ENCODE measurements at places on chromosomes 3 and 15.

DNA sequence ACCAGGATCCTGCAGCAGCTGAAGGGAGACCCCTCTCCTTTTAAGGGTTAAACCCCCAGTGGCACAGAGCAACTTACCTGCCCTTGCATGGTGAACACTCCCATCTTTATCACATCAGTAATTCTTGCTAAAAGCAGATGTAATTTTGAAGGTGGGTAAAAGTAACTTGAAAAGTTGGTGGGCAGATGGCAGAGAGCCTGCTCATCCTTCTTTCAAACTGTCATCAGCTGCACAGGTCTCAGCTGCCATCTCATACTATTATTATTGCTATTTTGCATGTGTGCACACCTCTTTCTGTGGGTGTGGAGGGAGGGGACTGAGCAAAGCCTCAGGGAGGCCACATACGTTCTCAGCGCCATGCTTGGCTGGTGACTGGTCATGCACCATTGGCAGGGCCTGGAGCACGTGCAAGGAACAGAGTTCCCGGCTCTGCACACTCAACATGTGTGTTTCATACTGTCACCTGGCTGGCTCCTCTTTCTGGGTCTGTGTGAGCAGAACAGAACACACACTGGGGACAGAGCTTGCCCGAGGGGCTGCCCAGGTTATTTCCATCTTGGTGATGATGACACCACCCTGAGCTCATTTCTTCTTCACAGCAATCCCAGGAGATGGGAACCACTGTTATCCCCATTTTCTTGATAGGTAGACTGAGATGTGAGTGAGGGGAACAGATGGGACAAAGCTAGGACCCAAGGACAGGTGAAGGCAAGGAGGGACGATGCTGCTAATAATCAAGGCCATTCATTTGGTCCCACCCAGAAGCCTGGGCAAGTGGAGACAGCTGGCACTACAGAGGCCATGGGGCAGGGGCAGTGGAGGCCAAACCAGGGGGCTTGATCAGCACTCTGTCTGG lies 95.8 kb upstream of the KLF13 start:
- no peak for DNase-seq

DNA sequence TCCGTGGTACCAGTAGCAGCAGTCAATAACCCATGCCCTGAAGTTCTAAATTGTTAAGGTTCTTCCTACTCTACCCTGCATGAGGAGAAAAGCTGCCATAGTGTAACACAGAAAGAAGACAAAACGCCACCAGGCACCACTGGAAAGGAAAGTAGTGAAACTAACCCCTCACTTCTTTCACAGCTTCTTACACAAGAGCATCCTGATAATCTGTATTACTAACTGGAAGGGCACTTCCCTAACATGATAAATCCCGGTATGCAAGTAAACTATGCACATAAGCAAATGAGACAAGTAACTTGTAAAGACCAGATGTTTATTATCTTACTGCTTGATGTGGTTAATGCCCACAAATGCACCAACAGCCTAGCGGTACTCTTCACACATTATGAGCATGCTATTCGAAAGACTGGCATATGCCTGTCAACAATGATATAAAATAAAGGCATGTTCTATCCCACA lies 141.3 kb downstream of the ADAM10 start:
- DNase-seq: no peak

DNA sequence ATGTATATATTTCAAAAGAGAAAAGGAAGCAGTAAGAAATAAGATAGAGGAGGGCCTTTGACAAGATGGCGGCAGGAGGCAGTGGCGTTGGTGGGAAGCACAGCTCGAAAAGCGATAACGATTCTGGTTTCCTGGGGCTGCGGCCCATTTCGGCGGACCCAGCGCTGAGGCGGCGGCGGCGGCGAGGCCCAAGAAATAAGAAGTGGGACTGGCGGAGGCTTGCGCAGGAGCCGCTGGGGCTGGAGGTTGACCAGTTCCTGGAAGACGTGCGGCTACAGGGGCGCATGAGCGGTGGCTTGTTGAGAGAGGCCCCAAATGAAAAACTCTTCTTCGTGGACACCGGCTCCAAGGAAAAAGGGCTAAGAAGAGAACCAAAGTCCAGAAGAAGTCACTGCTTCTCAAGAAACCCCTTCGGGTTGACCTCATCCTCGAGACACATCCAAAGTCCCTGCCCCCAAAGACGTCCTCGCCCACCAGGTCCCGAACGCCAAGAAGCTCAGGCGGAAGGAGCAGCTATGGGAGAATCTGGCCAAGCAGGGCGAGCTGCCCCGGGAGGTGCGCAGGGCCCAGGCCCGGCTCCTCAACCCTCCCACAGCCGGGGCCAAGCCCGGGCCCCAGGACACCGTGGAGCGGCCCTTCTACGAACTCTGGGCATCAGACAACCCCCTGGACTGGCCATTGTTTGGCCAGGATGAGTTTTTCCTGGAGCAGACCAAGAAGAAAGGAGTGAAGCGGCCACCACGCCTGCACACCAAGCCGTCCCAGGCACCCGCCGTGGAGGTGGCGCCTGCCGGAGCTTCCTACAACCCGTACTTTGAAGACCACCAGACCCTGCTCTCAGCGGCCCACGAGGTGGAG lies 624.3 kb downstream of the MCTP2 start:
- no peak for DNase-seq

DNA sequence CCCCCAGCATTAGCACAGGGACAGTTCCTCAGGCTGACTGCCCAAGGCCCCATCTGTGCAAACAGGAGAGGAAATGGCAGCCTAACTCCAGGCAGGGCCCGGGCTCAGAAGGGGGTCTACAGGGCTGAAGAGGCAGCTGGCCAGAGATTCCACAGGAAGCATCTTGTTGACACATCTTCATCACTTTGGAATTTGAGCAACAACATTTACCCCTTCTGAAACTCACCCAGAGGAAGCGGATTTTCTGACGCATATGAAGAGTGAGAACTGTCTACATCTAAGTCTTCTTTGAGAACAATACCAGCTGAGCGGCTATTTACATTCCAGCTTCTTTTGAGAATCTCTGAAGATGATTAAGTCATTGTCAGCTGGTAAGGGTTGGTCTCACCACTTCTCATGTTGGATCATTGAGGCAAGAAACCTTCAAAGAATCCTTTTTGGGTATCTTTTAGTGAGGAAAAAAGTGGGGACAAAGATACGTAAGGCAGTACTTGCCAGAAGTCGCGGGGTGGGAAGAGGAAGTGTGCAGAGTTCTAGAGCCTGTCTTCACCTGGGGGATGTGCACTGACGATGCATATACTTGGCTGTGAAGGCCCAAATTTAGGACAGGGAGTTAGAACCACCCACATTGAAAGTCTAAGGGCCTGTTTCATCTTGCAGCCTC lies 25.4 kb upstream of the SRP14 start:
- DNase-seq: no peak

DNA sequence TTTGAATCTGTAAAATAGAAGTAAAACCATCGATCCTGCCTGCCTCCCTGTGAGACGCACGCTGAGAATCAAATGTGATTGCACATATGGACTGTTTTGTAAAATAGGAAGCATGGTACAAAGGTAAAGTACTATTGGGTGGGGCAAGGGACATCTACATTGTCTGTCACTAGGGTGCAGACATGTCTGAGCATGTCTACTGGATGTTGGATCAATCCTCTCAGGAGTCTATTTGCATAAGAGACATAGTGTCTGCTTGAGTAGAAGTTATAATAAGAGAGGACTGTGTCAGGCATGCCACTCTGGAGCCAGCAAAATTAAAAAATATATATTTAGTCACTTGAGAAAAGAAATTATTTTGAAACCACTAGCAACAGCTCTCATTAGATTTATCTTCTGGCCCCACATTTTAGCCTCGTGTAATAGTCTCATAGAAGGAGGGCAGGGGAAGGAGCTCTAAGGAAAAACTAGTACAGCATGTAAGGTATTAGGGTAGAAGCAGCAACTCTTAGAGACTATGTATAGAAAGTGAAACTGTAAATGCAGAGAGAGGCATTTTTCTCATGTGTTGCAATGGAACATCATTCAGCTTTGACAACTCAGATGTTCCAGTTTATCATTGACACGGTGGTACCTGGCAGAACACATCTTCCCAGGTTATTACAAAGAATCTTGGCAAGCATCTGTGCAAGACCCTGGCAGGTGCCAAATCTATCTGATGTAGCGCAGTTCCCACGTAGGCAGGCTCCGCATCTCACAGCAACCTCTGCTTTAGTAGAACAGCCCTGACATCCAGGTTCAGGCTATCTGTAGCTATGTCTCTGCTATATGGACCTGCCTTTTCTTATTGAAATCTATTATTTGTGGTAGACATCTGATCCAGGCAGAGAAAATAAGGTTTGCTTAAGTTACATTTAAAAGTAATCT lies 85.2 kb upstream of the CHL1 start:
- peak; percentile 13 for DNase-seq

GRCh38 chr3:31521468-31521867 lies 11.3 kb upstream of the STT3B start:
- no peak for DNase-seq

- no peak for DNase-seq
These were observed 328.9 kb upstream of the TBL1XR1 start for GRCh38 chr3:177525987-177526712.

DNA sequence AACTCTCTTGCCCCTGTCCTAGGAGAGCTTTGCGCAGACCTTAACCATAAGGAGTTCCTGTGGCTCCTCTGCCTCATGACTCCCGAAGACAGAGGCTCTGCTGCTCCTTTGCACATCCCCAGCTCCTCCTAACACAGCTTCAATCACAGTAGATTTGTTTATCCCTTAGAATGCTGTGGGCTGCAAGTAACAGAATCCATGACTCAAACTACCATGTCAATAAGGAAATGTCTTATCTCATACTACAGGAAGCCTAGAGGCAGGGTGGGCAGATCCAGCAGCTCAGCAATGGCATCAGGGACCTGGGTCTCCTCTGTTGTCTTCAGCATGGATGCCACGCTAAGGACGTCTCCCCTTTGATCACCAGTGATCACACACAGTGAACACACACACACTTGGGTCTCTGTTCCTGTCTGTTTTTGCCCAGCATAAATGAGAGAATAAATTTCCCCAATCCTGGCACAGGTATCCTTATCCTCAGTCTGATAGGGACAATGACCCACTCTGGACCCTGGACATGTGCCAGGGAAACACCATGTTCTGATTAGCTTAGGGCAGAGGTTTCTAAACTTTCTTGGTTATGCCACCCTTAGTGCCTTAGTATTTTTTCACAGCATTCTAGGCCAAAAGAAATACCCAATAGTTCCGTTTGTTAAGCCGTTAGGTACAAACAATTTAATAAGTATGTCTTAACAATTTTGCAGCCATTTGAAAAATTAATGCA lies 46.1 kb upstream of the MRPS22 start:
- peak; percentile 89 for DNase-seq
